Stimulated activated CD4-positive, alpha-beta T cell treated with anti-CD3 and anti-CD28 coated beads, Interleukin-1b, Interleukin-23, amount 100 ng/mL, for 1 hour (primary cell): ENCODE measurements at places on chromosomes 3 and 15.

DNA sequence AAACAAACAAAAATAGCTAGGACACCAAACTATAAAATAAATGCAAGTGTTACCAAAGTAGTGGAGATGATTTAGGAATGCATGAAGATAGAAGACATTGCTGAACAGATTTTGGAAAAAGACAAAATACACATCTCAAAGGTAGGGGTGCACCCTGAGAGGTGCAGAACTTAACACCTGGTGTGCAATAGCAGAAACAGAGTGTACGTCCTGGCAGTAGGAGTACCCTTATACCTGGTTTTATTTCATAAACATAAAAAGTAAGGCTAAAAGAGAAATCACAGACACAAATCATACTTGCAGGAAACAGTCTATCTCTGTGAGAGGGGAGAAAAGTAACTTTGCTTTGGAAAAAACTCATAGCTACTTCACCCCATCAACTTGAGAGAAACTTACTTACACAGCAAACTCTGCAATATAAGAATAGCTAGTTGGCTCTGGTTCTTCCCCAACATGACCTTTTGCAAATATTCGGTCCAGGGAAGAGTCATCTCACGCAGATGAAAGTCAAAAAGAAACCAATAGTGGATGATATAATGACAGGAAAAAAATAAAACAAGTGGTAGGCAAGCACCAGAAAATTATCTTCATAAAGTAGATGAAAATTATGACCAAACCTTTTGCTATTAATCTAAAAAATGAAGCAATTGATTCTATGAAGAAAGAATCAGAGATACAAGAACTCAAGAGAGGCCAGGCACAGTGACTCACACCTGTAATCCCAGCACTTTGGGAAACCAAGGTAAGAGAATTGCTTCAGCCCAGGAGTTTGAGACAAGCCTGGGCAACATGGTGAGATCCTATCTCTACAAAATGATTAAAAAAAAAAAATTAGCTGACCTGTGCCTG lies 108.9 kb upstream of the BNIP2 start:
- DNase-seq = no peak

- no peak for DNase-seq
Measured at GRCh38 chr15:82804575-82804949, 1.3 kb downstream of the FSD2 start.

GRCh38 chr15:39000008-39000734 lies 435.6 kb upstream of the RASGRP1 start:
- no peak for DNase-seq

DNA sequence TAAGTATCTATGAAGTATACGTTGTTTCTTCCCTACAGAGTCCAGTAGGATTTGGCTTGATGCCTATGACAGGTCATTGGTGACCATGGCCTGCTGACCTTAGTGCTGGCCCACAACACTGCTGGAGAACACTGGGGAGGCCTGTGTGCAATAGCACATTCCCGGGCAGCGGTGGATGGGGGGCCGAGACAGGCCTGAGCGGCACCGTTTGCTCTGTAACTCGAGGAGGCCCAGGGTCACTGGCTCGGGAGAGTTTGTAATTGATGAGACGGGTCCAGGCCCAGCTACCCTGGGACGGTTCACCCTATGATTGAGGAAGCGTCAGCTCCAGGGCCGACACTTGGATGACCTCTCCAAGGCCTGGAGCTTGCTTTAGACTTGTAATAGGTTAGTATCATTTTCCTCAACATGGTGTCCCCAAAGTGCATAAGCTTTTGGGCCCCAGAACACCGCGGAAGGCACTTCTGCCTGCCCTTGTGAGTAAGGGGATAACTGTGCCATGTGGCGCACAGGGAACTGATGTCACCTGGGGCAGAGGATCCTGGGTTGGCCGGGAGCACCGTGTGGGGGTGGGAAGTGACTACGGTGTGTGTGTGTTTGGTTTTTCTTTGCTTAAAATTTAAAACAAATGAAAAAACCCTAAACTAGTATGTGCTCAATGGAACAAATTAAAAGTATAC lies 12.0 kb downstream of the TRPM1 start:
- DNase-seq = no peak

- DNase-seq = no peak
Measured at GRCh38 chr3:49940667-49941249, 808 bp downstream of the RBM6 start.

DNA sequence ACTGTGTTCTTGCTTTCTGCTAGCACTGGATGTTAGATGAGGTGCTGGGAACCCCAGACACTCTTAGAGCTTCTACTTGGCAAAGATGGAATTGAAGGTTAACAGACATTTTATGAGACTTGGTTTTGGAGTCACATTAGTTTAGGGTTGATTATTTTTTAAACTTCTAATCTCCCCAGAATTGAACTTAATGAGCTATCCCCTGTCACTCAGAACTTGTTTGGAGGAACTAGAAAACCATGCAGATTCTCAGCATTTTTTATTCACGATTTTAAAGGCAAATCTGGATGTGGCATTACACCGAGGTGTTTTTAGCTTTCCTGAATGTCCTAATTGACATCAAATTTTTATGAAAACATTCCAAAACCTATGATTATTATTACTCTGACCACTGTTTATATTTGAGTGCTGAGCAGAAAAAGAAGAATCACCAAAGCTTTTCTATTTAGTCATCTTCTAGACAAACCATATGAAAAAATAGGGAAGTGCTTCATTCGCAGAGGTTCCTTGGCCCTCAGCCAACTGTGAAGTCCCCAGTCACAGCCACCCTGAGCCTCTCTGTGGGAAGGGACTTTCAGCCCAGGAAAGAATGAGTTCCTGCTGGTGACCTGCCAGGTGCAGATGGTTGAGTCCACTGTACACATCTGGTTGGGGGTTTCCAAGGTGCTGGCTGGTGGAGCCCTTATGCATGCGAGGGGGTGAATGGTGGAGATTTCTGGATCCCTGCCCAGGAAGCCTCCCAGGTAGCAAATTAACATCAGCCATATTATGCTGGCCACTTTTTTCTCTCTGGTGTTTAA lies 196.0 kb upstream of the TOPAZ1 start:
- DNase-seq = no peak

DNA sequence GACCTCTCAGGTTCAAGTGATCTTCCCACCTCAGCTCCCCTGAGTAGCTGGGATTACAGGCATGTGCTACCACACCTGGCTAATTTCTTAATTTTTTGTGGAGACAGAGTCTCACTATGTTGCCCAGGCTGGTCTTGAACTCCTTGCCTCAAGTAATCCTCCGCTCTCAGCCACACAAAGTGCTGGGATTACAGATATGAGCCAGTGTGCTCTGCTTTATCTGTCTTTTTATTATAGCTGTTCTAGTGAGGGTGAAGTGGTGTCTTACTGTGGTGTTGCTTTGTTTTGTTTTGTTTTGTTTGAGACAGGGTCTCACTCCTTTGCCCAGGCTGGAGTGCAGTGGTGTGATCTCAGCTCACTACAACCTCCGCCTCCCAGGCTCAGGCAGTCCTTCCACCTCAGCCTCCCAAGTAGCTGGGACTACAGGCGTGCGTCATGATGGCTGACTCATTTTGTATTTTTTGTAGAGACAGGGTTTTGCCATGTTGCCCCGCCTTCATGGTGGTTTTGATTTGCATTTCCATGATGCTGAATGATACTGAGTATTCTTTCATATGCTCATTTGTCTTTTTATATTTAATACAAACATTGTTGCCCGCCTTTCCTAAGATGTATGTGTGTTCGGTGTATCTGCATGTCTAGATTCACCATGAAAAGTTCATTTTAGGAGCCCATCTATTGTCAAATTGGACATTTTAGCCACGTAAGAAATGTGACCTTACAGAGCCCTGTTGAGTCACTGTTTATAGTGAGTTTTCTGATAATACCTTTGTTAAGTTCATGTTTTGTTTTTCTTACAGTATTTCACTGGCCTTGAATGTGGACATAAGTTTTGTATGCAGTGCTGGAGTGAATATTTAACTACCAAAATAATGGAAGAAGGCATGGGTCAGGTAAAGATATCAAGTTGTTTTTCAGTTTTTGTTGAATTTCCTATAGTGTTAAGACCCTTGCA lies 80.6 kb downstream of the ARIH1 start:
- no peak for DNase-seq

DNA sequence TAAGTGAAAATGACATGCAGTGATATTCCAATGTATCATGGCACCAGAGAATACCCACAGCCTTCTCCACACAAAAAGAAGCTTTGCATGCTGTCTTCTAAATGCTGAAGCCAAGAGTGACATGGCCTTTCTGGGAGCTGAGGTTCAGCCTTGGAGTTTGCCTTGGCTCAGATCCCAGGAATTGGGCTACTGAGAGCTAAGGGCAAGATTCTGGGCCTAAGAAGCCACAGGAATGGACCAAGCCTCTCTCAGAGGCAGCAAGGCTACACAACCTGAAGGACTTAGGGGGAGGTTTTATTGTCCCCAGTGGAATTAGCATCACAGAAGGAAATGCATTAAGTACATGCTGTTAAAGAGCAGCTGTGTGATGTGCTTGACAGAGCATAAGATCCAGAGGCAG lies 1078.5 kb downstream of the TUSC7 start:
- DNase-seq = no peak

GRCh38 chr3:192064959-192065358 lies 604.0 kb downstream of the PYDC2 start:
- DNase-seq = no peak

- DNase-seq = peak; percentile 22
Measured at GRCh38 chr3:45105855-45106671, 40.1 kb downstream of the CDCP1 start.

DNA sequence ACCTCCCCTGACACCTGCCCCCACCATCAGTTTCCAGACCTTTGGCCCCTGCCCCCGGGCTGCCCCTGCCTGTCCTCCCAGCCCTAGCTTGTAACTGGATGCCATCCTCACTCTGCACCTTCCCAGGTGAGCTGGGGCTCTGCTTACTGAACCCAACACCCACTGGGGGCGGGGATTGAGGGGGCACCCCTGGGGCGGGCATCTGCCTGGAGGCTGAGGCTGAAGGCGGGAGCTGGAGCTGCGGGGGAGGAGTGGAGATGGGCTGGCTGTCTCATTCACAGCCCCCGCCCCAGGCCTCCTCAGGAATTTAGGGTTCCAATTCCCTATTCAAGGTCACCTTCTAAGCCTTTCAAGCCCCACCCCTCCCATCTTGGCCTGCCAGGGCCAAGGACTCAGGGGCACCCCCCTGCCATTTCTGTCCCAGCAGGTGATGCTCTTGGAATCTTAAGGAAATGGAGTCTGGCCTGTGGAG lies 17.7 kb downstream of the PIF1 start:
- no peak for DNase-seq

GRCh38 chr3:58120075-58120812 lies 90.5 kb downstream of the DNASE1L3 start:
- no peak for DNase-seq

DNA sequence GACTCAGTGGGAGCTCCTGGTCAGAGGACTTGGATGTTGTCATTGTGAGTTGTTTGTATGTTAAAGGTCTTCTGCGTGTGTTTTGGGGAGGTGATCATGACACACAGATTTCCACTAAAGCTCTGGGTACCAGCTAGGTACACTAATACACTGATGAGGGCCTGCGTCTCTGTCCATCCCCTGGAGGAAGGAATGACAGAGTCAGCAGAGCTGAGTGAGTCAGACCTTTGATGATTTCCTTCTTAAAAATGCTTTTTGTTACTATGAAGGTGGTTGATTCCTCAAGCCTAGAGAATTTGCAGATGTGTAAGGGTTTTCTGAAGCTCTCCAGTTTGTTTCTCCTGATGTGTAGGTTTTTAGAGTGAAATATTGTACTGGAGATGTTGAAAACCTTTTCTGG lies 424.1 kb upstream of the TPM1 start:
- no peak for DNase-seq
